Right lung (tissue), 10 donors: ENCODE measurements at places on chromosomes 2 and 18.
A peak's percentile ranks its signal among the peaks of the same experiment; 100 is the strongest.

GRCh38 chr2:239774933-239775622 is 250.1 kb downstream of the NDUFA10 start:
- DNase-seq = no peak

DNA sequence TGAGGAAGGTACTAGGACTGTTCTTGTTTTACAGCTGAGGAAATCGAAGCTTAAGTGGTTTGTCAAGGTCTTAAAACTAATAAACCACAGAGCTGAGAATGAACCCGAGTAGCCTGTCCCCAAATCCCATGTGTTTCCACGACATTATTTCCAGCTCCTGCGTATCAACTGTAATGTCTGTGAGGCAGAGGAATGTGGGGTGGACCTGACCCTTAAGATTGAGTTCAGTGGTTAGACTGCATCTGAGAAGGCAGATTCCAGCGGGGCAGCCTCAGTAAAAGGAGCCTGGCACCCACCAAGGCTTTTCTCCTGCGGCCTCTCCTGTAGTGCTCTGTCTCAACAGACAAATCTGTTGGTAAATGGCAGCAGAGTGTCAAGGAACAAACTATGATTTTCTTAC is 81.9 kb upstream of the TMEM178A start:
- no peak for DNase-seq

DNA sequence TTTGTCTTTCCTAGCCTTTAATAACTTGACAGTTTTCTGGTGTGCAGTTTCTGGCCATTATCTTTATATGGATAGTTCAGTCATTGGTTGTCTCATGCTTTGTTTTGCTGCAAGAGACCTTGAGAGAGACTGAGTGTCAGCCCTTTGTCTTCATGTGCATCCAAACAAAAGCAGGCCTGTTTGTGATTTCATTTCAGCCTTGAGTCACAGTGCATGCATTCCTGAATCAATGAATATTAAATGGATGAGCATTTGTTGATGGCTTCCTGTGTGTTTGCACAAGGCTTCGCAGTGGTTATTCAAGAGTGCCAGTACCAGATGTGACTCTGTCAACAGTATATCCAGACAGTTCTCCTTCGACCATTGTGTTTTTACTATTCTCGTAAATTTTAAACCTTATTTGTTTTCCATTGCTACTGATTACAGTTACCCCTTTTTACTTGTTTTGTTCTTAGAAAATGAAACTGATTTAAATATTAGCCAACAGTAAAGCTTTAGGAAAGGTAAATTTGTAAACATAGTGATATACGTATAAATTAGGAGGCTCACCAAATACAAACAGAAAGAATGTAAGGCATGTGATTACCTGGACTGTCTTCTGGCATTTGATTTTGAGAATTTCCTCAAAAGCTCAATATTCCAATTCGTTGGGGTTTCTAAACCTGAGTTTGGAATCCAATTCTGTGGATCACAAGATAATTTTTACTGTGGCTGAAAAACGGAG is 319.8 kb downstream of the CTNNA2 start:
- DNase-seq = no peak

GRCh38 chr18:68928762-68929675 is 131.1 kb downstream of the CCDC102B start:
- no peak for DNase-seq

DNA sequence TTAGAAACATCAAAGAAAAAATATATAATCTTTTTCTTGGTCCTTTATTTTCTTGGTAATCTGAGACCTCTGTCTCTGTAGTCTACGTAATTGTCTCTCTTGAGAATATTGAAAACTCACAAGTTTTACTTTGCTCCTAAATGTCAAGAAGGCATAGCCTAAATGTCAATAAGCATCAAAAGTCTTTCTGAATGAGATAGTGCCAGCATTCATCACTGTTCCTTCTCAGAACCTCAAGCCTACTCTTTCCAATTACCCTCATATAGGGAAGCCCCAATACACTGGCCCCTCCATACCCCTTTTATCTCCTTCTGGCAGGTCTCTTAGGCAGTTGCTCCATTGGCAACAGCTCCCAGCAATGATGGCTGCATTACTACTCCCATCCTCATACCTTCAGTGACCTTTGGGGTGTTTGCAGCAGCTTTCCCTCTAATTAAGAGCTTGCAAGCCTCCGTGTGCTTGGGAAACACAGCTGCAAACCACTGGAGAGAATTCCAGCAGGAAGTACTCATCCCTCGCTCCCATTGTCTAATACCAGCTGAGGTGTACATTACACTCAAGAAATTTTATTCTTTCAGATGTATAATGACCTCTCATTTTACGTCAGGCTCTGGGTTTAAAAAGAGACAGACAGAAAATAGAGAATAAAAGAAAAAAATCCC is 95.8 kb downstream of the KYNU start:
- DNase-seq = no peak

- no peak for DNase-seq
These were observed 3.2 kb downstream of the ALLC start for GRCh38 chr2:3661149-3661660.

DNA sequence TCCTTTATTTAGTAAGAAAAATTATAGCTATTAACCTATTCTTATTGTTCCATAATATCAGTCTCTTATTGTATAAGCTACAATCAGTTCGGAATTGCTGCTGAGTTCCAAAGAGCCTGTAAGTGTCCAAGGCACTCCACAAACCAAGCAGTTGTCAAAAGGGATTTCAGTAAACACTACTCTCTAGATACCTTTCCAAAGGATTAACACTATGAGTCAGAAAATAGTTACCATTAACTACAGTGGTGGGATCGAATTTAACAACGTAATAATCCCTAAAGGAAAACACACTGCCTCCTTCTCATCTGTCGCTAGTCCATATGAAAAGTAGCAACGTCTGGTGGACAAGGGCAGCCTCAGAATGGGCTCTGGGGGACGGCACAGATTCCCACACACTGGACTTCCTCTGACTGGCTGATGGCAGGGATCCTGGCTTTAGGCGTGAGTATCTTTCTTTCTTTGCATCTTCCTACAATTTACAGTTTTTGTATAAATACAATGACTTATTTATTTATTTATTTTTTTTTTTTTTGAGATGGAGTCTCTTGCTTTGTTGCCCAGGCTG is 8.8 kb downstream of the TGFBRAP1 start:
- no peak for DNase-seq

DNA sequence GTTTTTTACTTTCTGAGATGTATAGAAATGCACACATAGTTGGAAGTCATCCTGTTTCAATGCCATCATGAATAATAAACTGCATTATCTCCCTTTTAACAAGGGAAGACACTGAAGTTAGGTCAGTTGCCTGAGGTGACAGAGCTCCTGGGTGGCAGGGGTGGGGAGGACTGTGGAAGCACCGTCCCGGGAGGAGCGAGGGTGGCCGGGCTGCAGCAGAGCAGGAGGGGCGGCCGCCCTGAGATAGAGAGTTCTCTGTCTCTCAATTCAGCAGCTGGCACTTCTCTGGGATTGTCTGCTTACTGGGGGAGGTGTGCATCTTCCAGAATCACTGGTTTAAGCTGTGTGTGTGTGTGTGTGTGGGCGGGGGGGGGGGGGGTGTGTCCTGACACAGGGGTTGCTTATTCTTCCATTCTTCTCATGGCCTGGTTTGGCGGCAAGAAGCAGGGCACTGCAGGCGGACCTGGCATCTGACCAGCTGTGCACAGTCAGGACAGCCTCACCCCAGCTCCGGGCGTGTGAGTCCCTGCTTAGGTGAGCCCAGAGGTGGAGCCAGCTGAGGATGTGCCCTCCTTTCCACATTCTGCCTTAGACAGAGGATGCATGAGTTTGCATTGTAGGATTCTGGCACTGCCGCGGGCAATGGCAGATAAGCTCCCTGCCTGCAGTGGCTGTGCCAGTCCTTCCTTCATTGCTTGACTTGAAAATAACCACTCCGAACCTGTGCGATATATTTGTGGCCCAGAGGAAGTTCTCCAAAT is 40.4 kb downstream of the VWA3B start:
- no peak for DNase-seq

GRCh38 chr18:55633032-55633431 is 45.0 kb upstream of the TCF4 start:
- DNase-seq = no peak

GRCh38 chr2:152223977-152224376 is 48.4 kb upstream of the STAM2 start:
- DNase-seq = peak; percentile 42

DNA sequence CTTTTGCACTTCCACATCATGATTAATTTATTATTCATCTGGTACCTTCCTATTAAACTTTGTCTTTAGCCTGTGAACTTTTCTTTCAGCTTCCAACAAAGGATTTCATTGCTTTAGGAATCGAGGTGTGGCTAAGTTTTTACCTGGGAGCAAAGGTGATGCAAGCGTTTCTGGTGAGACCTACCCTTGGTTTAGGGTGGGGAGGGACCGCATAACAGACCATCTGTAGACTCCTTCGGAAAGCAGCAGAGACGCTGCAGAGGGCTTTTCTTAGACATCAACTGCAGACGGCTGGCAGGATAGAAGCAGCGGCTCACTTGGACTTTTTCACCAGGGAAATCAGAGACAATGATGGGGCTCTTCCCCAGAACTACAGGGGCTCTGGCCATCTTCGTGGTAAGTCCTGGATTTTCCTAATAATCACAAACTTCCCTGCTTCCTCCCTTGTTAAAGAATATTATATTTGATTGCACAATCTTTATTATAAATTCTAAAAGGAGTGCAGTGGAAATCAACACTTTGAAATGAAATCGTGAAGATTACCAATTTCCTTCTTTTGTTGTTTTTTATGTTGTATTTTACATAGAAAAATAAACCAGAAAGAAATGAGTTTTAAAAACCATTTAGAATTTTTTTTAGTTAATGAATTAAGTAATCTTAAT is at the start of gene DSG3:
DSG3 (plus strand) TSS at position 212 of the 662 bp plus-strand sequence; CDS start at position 349, 137 bp downstream.
- DNase-seq = no peak

- no peak for DNase-seq
These were observed 62.0 kb downstream of the MYL12B start for GRCh38 chr18:3323900-3324299.

DNA sequence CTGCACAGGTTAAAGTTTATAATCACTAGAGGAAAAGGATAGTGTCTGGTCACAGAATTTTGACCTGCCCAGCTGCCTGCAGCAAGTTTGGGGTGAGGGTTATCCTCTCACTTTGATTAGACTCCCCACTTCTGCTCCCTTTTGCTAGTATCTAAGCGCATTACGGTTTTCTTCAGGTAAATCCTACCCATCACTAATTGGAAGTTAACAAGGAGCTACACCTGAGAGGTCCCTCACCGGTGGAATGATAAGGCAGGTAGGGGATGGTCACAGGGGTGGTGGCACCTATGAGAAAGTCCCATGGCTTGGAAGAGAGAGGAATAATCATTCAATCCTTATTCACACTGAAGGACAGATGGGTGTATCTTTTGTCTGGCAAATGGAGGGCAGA is 7.6 kb downstream of the BCL2 start:
- DNase-seq = no peak

DNA sequence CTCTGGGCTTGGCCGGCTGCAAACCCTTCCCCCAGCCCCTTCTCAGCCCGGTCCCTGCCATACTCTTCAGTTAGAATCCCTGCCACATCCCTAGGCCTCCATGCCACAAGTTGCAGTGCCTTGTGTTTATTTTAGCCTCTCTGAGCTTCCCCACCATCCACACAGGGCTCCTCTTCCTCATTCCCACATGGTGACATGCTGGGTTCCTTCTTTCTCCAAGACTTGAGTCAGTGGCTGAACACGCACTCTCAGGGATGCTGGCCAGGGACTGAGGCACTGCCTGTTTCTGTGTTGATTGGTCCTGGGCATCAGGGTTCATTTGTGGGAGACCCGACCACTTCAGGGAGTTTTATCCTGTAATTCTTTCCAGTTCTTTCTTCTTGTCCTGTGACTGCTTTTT is 56.3 kb downstream of the KCNS3 start:
- DNase-seq = no peak

DNA sequence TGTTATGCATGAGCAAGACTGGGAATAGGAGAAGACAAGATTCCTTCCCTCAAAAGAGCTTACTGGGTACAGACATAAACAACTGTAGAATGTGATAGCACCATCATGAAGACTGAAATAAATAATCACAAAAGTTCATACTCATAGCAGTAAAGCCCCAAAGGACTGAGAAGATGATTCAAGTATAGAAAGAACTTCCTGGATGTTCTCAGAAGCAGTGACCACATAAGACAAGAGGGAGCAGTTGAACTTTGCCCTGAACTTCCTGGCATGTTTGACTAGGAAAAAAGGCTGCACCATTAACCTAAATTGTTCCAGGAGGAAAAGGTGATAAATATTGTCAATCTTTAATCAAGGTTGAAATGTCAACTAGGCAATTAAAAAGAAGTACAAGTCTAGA is 57.8 kb upstream of the CCDC141 start:
- no peak for DNase-seq

- DNase-seq = no peak
These were observed 45.5 kb upstream of the CAB39 start for GRCh38 chr2:230666885-230667712.

GRCh38 chr2:202574541-202574940 is 60.2 kb upstream of the FAM117B start:
- no peak for DNase-seq

GRCh38 chr2:239809391-239809790 is 215.8 kb downstream of the NDUFA10 start:
- no peak for DNase-seq

- DNase-seq = no peak
These were observed 226.2 kb upstream of the TNP1 start for GRCh38 chr2:217086038-217086522.

GRCh38 chr18:42184685-42185477 is 229.8 kb downstream of the PIK3C3 start:
- DNase-seq = no peak
